NCI-H446 treated with DMSO at 0.1 percent for 48 hours (cell line): ENCODE measurements at places on chromosomes 16 and 17.

- DNase-seq = no peak
Observed at GRCh38 chr16:85207357-85207921, 95.2 kb upstream of the CIBAR2 start.

DNA sequence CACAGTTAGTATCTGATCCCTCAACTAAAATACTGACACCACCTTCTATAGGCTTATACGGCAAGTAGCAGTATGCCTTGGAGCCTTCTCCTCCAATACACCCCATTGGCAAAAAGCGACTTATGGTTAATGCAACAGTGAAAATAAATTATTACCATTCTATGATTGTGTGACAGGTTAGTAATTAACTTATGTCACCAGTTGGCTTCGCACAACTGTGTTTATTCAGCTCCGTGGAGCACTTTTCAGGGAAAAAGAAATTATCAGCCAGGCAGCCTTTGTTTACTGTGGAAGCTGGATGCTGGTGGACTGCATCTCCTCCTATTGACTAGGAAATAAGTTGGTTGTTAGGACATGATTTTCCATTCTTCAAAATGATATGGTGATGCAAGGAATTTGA lies 833.8 kb upstream of the RBFOX1 start:
- DNase-seq = no peak

DNA sequence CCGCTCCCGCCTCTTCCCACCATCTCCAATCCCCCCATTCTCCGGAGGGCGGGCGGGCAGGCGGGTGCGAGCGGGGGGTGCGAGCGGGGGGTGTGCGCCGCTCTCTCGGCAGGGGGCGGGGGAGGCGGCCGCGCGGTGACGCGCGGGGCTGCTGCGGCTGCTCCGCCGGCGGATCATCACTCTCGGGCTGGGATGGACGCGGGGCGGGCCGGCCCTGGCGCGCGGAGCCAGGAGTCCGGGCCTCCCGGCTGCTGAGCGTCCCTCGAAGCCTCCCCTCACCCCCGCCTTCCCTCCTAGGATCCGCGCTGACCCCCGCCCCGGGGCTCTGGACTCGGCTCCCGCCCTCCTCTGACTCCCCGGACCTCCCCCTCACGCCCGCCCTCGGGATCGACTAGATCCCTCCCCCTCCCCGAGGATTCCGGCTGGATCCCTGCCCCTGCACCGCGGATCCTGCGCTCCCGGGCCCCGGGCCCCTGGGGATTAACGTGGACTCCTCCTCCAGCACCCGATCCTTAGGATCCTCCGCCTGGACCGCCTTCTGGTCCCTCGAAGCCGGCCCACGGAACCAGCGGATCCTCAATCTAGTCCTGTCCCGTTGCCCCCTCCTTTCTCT lies 946 bp upstream of the TMEM256 start:
- no peak for DNase-seq

GRCh38 chr16:53945996-53946395 lies 242.0 kb downstream of the FTO start:
- DNase-seq = no peak

- DNase-seq = no peak
Observed at GRCh38 chr16:81544700-81545271, 100.2 kb downstream of the CMIP start.
